T-helper 1 cell treated with Interleukin-12 subunit alpha and Interleukin-12 subunit beta and Interleukin-4 antibody, amounts not matched to agents 30 ng/mL and 1 ng/mL, for 36 hours (primary cell): ENCODE measurements at places on chromosomes 12 and 14. TPM values are rescaled to one million over a fixed set of nuclear protein-coding genes. Genes with fewer than 3 reads are reported as not detected.

Gene PIK3C2G
- not detected in 2 replicates for total RNA-seq

Gene FOXA1
- total RNA-seq: not detected in 2 replicates

Gene FERMT2
- 1.4 and 1.6 TPM in 2 replicates for total RNA-seq

Gene PRPH
- not detected in 2 replicates for total RNA-seq

Gene LALBA
- not detected in 2 replicates for total RNA-seq

Gene TMEM119
- 0.54 and 0.96 TPM in 2 replicates for total RNA-seq

Gene MYF6
- total RNA-seq: not detected in 2 replicates

Gene KLRF1
- 0.24 and 0.37 TPM in 2 replicates for total RNA-seq

Gene GLT1D1
- 0.22 and 0.56 TPM in 2 replicates for total RNA-seq

Gene IFNG
- 560 and 566 TPM in 2 replicates for total RNA-seq

Gene SLCO1B3
- total RNA-seq: not detected in 2 replicates

Gene AMIGO2
- total RNA-seq: 4.7 and 6.4 TPM in 2 replicates

Gene KLHL33
- 0.07 TPM in 1 of 2 replicates, not detected in the other for total RNA-seq

Gene HVCN1
- total RNA-seq: 8.9 and 10.6 TPM in 2 replicates

Gene AICDA
- total RNA-seq: 0.17 TPM in 1 of 2 replicates, not detected in the other
